ENCODE measurements at places on chromosomes 11 and 22.
A peak's percentile ranks its signal among the peaks of the same experiment; 100 is the strongest.

DNA sequence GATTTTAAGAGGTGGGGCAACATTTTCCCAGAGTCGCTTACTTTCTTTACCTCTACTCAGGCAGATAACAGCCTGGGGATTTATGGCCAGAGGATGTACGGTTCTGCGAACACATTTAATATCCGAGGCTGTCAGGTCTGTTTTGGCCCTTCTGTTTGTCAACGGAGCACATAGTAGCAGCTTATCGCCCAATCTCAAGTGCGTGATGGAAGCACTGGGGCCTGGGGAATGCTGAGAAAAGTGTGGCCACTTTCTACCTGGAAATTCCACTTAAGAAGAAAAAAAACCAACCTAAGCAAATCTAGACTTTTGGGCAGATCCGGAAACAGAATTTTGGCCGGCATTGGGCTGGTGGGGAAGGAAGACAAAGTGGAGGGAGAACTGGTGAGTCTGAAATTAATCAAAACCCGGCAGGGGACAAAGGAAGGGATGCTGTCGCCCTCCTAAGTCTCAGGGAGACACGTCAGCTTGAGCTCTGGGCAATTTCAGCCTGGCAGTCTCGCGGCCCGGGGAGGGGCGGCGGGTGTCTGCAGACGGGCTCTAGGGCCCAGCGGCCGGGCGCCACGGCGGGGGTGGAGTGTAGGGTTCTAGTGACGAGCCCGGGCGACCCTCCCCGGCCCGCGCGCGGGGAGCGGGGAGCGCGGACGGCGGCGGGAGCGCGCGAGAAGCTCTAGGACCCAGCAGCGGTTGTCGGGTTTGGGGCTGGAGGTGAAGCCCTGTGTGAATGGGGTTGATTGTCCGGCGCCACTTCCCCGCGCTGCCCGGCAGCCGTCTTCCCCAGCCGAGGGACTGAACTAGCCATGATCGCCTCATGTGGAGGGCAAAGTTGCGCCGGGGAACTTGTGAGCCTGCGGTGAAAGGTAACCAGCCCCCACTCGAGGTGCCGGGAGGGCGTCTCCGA lies at the start of gene AMOTL1:
TSS of gene AMOTL1 (plus strand) at position 656 of the 901 bp plus-strand sequence. CDS start at position 812, 156 bp downstream.
- no peaks in the 10 kb centered on the region for H3K36me3 ChIP-seq
- H3K4me3 ChIP-seq, result peak within 1 kb of the TSS; percentile 78
- peaks cover 22% of the 10 kb centered on the region for H3K4me1 ChIP-seq
- peak; percentile 95 for DNase-seq
- H3K27ac ChIP-seq, result peak within 1 kb of the TSS; percentile 99

- H3K36me3 ChIP-seq, result no peaks in the 10 kb centered on the region
- no peak overlapping the region for H3K4me3 ChIP-seq
- H3K27me3 ChIP-seq, result no peaks in the 10 kb centered on the region
- H3K27ac ChIP-seq, result no peak overlapping the region
- H3K4me1 ChIP-seq, result no peaks in the 10 kb centered on the region
These were observed 76.2 kb downstream of the IGLL1 start for GRCh38 chr22:23503736-23504440.

- H3K36me3 ChIP-seq, result no peaks in the 10 kb centered on the region
- H3K4me1 ChIP-seq, result no peaks in the 10 kb centered on the region
- no peaks in the 10 kb centered on the region for H3K27me3 ChIP-seq
- no peak for DNase-seq
- H3K27ac ChIP-seq, result no peak overlapping the region
These were observed 942.3 kb downstream of the NTM start for GRCh38 chr11:132312701-132313111.

GRCh38 chr11:115452241-115452640 lies 52.0 kb downstream of the CADM1 start:
- no peaks in the 10 kb centered on the region for H3K27me3 ChIP-seq
- no peak overlapping the region for H3K4me3 ChIP-seq
- no peaks in the 10 kb centered on the region for H3K4me1 ChIP-seq
- no peak for DNase-seq
- no peaks in the 10 kb centered on the region for H3K36me3 ChIP-seq

DNA sequence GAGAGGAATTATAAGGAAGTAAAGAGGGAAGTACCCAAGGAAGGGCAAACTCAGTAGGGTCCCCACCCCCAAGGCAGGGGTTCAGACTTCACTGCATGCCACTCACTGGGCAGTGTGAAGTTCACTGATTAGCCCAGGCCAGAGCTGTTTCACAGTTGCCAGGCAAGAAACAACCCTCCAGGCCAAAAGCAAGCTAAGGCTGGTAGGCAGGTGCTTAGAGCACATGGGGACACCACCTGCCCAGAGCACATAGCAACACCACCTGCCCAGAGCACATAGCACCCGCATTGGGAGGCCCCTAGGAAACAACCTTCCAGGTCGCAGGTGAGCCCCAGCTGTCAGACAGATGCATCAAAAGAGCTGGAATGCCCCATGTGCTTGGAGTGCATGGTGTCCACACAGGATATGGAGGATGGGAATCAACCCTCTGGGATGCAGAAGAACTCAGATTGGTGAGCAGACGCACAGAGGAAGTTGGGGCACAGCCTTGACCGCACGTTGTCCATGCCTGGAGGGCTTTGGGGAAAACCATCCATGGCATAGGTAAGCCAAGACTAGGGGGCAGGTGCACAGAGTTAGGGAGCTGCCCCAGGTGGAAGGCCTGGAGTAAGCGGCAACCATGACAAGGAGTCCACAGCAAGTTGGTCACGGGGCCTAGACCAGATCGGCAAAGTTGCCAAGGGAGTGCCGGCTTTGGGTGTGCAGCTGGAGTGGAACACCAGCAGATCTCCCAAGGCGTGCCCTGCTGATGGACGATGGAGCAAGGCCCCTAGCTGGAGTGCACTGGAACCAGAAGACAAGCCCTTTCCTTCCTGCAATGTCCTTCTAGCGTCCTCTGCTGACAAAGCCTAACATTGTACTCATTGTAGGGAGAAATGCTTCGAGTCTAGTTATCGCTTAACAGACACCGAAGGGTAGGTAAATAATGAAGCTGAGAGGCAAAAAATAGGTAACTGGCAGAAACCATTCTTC lies 7.8 kb upstream of the TMEM216 start:
- no peaks in the 10 kb centered on the region for H3K36me3 ChIP-seq
- DNase-seq, result no peak
- no peak overlapping the region for H3K4me3 ChIP-seq
- no peaks in the 10 kb centered on the region for H3K27me3 ChIP-seq
- H3K4me1 ChIP-seq, result peaks cover 5% of the 10 kb centered on the region

DNA sequence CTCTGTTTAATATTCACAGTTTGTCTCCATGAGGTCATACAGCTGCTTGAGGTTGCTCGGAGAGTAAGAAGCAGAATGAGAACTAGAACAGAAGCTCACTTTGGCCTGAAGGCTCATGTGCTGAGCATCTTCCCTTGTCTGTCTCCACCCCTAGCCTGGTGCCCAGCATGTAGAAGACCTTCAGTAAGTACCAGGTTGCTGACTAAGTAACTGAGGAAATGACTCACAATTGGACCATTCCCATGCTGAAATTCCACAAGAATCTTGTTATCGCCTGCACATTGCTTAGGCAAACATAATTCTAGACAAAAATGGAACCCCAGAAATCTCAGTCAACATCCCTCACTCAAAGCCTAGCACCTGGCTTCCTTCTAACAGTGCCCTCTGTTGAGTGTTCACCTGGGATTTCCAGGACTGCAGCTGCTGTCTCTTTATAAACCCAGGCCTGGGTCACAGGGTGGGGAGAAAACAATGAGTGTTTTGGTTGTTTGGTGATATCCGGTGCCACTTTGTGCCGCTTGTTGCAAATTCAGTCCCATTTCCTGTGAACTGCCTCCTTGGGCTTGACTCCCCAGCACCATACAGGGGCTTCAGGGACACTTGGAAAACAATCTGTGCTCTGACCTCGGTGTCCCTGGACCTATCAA lies 406.8 kb downstream of the ETS1 start:
- H3K4me1 ChIP-seq, result peaks cover 8% of the 10 kb centered on the region
- H3K27ac ChIP-seq, result no peak overlapping the region
- no peak overlapping the region for H3K4me3 ChIP-seq
- DNase-seq, result no peak
- H3K27me3 ChIP-seq, result no peaks in the 10 kb centered on the region

DNA sequence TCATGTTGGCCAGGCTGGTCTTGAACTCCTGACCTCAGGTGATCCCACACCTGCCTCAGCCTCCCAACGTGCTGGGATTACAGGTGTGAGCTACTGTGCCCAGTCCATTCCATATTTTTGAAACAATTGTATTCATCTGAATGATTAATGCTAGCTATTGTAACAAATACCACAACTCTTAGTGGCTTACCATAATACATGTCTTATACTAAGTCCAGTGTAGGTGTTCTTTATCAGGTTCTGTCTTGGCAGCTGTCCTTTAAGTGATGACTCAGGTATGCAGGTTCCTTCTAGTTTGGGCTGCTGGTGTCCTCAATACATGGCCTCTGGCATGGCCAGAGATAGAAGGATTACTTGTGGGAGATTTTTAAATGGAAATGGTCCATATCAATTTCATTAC lies 39.0 kb downstream of the UVRAG start:
- no peak overlapping the region for H3K27ac ChIP-seq
- peaks cover 13% of the 10 kb centered on the region for H3K36me3 ChIP-seq
- no peak overlapping the region for H3K4me3 ChIP-seq
- DNase-seq, result no peak

- H3K4me3 ChIP-seq, result peak overlapping the region; percentile 94
- peak; percentile 67 for DNase-seq
- peak overlapping the region; percentile 99 for H3K27ac ChIP-seq
These were observed 725 bp downstream of the KDM2A start for GRCh38 chr11:67119585-67120391.

GRCh38 chr22:46617207-46617985 lies 2.8 kb upstream of the GRAMD4 start:
- H3K27me3 ChIP-seq, result no peaks in the 10 kb centered on the region
- no peak for DNase-seq
- no peaks in the 10 kb centered on the region for H3K36me3 ChIP-seq
- H3K27ac ChIP-seq, result no peak overlapping the region
- H3K4me1 ChIP-seq, result peaks cover 40% of the 10 kb centered on the region
- no peak overlapping the region for H3K4me3 ChIP-seq

- no peak for DNase-seq
- no peak overlapping the region for H3K27ac ChIP-seq
- H3K4me3 ChIP-seq, result no peak overlapping the region
- H3K27me3 ChIP-seq, result no peaks in the 10 kb centered on the region
- no peaks in the 10 kb centered on the region for H3K4me1 ChIP-seq
These were observed 3.8 kb upstream of the PKP3 start for GRCh38 chr11:390175-390574.

GRCh38 chr11:64485074-64485473 lies 105.9 kb upstream of the SLC22A12 start:
- H3K27ac ChIP-seq, result no peak overlapping the region
- H3K27me3 ChIP-seq, result no peaks in the 10 kb centered on the region
- H3K36me3 ChIP-seq, result no peaks in the 10 kb centered on the region
- DNase-seq, result no peak
- no peaks in the 10 kb centered on the region for H3K4me1 ChIP-seq

- H3K4me3 ChIP-seq, result no peak overlapping the region
- DNase-seq, result no peak
- H3K27me3 ChIP-seq, result no peaks in the 10 kb centered on the region
- H3K27ac ChIP-seq, result no peak overlapping the region
- H3K4me1 ChIP-seq, result no peaks in the 10 kb centered on the region
These were observed 103.3 kb upstream of the TOP3B start for GRCh38 chr22:22085702-22086500.

DNA sequence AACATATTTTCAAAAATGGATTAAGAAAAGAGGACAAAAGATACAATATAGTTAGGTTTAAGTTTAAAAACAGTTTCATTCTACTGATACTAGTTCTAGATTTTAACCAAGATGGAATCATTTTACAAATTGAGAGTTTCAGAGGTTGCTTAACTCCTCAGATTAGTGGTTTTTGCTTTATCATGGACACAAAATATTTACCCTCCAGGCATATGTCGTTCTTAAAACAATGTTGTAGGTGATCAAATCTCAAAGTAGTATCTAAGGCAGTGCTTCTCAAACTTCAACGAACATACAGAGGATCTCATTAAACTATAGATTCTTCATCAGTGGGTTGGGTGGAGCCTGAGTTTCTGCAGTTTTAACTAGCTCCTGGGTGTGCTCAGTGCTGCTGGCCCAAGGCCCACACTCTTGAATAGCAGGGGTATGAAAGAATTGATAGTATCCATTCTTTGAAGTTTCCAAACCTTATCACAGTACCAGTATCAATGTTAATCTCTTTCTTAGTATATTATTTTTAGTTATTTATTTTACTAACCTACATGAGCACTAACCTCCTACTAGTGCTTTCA lies 48.0 kb downstream of the YAP1 start:
- peaks cover 10% of the 10 kb centered on the region for H3K4me1 ChIP-seq
- H3K4me3 ChIP-seq, result no peak overlapping the region
- no peaks in the 10 kb centered on the region for H3K27me3 ChIP-seq
- H3K27ac ChIP-seq, result no peak overlapping the region

GRCh38 chr11:12469451-12469850 lies 92.1 kb downstream of the PARVA start:
- peaks cover 22% of the 10 kb centered on the region for H3K4me1 ChIP-seq
- H3K36me3 ChIP-seq, result no peaks in the 10 kb centered on the region
- no peaks in the 10 kb centered on the region for H3K27me3 ChIP-seq
- no peak for DNase-seq

- DNase-seq, result no peak
- no peak overlapping the region for H3K27ac ChIP-seq
- no peak overlapping the region for H3K4me3 ChIP-seq
- H3K4me1 ChIP-seq, result peaks cover 6% of the 10 kb centered on the region
- no peaks in the 10 kb centered on the region for H3K36me3 ChIP-seq
These were observed 19.0 kb downstream of the ZBED5 start for GRCh38 chr11:10838881-10839280.

- H3K4me1 ChIP-seq, result peaks cover 17% of the 10 kb centered on the region
- no peak overlapping the region for H3K4me3 ChIP-seq
- H3K27me3 ChIP-seq, result no peaks in the 10 kb centered on the region
- peaks cover 13% of the 10 kb centered on the region for H3K36me3 ChIP-seq
These were observed 6.9 kb downstream of the RBM4B start for GRCh38 chr11:66670816-66671215.

GRCh38 chr11:81673001-81673400 lies 1060.7 kb downstream of the FAM181B start:
- no peak overlapping the region for H3K4me3 ChIP-seq
- no peak for DNase-seq
- H3K4me1 ChIP-seq, result no peaks in the 10 kb centered on the region
- H3K27ac ChIP-seq, result no peak overlapping the region

- peak; percentile 68 for DNase-seq
- H3K36me3 ChIP-seq, result no peaks in the 10 kb centered on the region
- peak overlapping the region; percentile 12 for H3K27ac ChIP-seq
- no peaks in the 10 kb centered on the region for H3K27me3 ChIP-seq
- H3K4me1 ChIP-seq, result peaks cover 15% of the 10 kb centered on the region
These were observed 66.3 kb upstream of the PRDM11 start for GRCh38 chr11:45079943-45080719.
